ENCODE measurements at places on chromosomes 12 and 14.

DNA sequence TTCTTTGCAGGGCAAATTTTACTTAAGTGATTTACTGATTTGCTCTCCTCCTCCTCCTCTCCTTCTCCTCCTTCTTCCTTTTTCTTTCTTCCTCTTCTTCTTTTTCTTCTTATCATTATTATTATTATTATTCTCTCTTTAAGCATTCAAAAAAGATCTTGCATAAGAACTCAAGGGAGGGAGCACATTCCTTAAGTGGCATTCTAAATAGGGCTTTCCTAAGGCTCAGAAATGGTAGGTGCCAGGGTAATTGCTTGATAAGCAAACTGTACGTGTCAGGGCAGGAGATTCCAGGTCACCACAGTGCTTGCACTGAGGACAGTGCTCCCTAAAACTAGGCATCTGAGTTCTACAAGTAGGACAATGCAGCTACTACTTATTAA lies 92.4 kb downstream of the SPTSSA start:
- no peak for DNase-seq

DNA sequence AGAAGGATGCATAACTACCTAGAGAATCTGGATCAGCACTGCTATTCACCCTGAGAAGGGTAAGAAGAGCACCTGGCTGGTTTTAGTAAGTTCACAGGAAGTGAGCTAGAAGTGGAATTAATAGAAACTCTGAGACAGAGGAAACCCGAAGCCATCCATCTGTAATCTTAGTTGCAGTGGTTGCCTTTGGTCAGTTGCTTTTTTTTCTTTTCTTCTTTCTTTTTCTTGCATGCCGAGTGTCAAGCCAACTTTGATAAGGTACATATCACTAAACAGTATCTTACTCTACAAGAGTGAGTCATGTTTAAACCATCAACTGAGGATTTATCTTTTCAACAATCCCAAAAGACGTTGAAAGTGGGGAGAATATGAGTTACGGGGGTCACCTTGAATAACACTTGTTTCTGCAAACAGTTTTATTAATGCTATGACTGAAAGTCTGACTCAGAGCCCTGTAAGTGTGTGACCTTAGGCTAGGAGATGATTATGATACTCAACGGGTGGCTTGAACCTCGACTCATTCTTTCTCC lies 26.7 kb downstream of the C12orf75 start:
- DNase-seq = no peak

GRCh38 chr12:14545144-14546124 lies 22.2 kb downstream of the PLBD1 start:
- DNase-seq = no peak

DNA sequence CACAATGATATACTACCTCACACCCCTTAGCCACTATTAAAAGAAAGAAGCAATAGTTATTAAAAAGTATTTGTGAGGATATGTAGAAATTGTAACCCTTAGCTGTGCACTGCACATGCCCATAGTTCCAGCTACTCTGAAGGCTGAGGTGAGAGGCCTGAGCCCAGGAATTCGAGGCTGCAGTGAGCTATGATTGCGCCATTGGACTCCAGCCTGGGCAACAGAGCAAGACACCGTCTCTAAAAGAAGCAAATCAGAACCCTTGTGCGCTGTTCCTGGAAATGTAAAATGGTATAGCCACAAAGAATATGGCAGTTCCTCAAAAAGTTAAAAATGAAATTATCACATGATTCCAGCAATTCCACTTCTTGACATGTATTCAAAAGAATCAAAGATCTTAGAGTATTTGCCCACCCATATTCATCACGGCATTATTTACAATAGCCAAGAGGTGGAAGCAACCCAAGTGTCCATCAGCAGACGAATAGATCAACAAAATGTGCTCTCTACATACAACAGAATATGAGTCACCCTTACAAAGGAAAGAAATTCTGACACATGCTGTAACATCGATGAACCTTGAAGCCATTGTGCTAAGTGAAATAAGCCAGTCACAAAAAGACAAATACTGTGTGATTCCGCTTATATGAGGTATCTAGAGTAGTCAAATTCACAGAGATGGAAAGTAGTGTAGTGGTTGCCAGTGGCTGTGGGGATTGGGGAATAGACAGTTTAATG lies 23.7 kb upstream of the YLPM1 start:
- no peak for DNase-seq

DNA sequence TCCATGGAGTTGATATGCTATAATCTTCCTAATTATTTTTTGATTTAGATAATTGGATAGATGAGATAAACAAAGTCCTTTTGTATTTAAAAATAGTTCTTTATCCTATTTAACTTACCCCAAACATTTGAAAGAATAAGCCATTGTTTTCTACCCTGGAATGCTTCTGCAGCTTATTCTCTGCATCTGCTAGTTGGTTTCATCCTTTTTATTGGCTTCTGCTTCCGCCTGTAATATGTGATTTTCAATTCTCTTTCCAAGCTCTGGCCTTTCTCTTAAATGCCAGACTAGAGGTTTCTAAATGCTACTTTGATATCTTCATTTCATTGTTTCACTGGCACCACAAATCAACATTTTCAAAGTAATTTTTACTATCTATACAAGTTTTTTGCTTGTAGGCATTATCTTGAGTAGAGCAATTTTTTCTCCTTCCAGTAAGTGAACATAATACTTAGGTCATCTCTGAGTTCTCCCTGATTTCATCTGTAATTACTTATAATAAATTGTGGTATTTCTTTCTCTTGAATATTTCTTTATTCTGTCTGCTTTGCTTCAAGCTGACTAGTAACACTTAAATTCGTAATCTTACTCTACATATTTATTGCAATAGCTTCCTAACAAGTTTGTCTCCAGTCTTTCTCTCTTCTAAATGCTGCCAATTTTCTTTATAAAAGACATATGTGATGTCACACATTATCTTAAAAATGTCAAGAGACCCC lies 958.4 kb downstream of the SLC6A15 start:
- no peak for DNase-seq

Data from NCI-H2171 (cell line).